ENCODE measurements at places on chromosomes 6 and 20.
A peak's percentile ranks its signal among the peaks of the same experiment; 100 is the strongest.

DNA sequence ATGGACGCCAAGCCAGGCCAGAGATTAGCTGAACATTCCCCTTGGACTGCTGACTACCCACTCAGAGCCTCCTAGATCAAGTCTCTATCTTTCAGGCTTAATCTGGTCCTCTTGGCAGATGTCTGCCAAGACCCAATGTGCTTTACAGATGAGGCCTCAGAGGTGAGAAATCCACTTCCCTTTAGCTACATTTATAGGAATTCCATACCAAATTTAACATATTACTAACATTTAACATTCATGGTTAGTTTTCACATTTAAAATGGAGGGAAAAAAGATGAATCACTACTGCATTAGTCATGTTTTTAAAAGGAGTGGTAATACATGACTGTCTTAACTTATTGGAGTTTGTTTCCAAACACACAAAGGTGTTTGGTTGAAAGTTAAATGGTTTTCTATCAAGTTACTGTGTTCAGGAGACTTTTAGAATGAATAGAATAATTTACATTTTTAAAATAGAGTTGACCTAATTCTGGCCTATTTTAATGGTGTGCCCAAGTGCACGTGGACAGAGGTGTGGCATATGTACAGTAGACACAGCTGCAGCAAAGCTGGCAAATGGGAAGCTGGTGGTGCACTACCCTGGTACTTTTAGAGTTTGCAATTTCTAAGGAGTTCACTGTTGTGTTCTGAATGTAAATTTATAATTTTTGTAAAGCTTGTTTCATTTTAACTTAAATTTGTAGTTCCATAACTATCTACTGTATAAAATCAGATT, 41.9 kb upstream of the CALHM6 start:
- no peak for DNase-seq

DNA sequence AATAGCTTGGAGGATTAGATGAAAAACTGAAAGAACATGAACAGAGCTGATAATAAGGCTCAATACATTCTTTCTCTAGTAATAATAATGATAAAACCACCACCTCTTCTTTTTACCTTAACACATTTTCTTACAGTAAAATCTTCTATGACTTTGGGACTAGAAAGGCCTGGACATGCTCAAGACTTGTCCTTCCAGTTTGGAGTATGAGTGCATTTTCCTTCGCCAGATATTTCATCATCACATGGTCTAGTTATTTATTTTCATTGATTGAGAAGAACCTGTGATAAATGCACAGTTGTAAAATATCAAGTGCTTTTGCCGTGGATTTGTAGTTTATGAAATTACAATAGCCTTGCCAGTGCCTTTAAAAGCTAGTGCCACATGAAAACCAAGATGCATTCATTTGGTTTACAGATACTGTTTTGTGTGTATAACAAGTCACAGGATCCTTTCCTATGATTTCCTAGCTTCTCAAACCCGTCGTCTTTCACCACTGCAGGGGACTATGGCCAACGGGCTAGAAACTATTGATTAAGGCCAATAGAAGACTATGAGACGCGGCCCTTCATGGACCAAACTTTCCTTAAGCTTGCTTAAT, 200.2 kb upstream of the ZNF217 start:
- no peak for DNase-seq

GRCh38 chr6:127547215-127547614, 28.1 kb upstream of the MTCL3 start:
- DNase-seq = no peak

DNA sequence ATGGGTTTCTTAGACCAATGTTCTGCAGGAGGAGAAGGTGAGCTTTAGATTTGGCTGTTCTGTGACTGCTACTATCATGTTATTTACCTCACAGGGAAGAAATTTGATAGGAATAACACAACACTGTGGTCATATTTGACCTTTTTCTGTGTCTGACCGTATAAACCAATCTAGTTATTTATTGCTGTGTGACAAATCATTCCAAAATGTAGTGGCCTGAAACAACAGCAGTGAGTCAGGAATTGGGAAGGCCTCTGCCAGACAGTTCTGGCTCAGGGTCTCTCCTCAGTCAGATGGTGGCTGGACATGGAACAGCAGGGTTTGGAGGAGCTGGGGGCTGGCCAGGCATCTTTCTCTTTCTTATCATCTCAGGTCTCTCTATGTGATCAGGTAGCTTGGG, 33.0 kb downstream of the RIPOR2 start:
- DNase-seq = peak; percentile 59

DNA sequence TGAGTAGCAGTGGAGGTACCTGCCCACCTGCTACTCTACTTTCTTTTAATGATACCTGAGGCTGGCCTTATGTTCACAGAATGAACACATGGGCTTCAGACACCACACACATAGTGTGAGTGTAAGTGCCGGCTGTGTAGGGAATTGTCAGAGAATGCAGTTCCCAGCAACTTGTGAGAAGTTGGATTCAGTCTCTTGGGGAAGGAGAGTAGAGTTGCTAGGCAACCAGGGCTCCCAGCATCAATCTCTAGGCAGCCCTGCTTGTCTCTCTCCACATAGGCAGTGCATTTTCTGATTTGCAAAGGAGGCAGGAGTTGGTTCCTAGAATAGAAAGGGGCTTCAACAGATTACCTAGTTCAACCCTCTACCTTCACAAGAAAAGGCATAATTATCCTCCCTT, 74.1 kb downstream of the BFSP1 start:
- no peak for DNase-seq

- DNase-seq = no peak
These were observed 246.2 kb downstream of the PACRG start for GRCh38 chr6:162973980-162974379.

DNA sequence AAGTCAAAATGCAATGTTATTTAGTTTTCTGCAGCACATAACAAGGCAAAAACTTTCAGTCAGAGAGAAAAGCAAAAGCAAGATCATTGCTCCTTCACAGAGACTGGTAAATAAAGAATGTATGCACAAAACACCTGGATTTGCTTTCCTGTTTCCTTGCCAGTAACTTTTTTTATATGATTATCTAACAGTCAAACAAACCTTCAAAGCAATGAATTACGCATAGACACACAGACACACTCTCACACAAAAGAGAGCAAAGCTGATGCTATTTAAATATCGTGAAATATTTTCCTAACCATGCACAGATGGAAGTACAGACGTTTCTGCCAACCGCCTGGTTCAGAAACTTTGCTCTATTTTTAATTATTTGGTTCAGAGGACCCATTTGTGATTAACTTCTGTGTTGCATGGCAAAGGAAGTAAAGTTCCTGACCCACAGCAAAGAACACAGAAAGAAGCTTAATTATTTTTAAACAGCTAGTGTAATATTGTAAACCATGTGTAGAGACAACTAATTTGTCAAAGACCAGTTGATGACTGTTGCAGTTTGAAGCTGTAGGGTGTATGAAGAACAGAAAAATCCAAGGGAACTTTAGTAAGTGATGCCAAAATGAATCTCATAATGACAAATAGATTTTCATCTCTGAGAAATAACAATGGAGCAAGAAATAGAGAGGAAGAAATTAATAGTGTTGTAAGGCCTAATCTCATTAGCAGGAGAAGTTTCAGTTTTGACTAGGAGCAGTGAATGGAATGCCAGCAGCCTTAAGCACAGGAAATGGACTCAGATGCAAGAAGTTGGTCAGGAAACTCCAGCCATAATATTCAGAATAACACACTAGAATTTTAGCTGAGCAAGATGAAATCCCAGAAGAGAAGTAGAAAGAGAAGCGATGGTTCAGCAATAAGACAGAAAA, 24.1 kb downstream of the ATXN1 start:
- no peak for DNase-seq

DNA sequence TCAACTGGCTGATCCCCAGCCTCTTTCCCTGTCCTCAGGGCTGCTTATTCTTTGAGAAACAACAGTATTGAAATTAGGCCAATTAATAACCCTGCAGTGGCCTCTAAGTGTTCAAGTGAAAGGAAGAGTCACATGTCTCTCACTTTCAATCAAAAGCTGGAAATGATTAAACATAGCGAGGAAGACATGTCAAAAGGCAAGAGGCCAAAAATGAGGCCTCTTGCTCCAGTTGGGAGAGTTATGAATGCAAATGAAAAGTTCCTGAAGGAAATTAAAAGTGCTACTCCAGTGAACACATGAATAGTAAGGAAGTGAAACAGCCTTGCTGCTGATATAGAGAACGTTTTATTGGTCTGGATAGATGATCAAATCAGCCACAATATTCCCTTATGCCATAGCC, 131.5 kb downstream of the MACROD2 start:
- no peak for DNase-seq

DNA sequence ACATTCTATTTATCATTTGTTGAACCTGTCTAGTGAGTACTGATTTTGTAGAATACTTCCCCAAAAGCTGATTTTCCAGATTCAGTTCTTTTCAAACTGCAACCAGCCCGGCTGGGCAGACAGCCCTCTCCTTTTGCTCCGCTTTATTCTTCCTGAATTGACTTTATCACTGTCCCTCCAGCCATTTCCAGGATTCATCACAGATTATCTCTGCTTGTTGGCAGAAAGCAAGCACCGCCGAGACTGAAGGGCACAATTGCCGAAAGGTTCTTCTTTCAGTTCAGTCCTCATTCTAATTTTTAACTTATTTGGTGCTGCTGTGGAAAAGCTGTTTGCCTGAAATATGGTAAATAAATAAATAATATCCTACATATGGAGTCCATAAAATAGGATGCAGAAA, 369.1 kb upstream of the FLRT3 start:
- no peak for DNase-seq

GRCh38 chr20:25116739-25117458, 35.0 kb upstream of the VSX1 start:
- no peak for DNase-seq

DNA sequence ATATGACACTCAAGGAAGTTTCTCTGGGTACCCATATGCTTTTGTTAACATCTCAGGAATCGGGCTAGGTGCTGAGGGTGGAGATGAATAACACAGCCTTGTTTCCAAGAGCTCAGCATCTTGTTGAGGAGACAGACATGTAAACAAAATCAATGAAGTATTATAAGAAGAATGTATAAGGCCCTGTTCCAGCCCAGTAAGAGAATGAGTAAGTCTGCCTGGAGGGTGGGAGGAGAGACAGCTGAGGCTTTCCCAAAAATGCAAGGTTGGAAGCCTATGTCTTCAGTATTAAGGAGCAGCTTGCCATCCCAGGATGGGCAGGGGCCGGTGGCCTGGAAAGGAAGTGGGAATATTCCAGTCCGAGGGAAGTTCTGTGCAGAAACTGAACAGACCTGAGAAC, 615.3 kb upstream of the BTBD3 start:
- DNase-seq = peak; percentile 51

DNA sequence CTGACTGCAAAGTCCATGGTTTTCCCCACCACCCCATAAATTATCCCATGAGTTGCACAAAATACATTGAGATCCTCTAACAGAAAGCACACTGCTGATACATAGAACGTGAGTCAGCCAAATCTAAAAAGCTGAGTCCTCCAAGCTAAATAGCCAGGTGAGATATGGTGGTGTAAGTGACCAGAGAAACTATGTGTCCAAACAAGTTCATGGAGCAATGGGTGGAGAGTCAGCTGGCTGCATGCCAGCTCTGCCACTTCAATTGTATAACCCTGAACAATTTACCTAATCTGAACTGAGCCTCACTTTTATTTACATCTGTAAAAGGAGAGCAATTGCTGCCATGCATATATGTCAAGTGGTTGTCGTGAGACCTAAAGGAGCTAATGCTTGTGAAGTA, 9.7 kb downstream of the SNAP25 start:
- no peak for DNase-seq

GRCh38 chr20:31806564-31807355, 12.4 kb upstream of the MYLK2 start:
- no peak for DNase-seq

DNA sequence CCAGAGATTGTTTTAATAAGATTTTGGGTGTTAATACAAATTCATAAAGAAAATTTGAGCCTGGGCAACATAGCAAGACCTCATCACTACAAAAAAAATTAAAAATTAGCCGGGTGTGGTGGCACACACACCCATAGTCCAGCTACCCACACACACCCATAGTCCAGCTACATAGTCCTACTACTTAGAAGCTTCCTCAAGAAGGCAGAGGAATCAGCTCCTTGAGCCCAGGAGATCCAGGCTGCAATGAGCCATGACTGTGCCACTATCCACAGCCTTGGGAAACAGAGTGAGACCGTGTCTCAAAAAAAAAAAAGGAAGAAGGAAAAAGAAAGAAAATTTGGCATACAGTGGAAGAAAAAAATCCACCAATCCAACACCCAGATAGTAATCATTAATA, 16.8 kb downstream of the SEC63 start:
- DNase-seq = no peak

GRCh38 chr20:62765021-62765420, 31.3 kb upstream of the MRGBP start:
- no peak for DNase-seq

DNA sequence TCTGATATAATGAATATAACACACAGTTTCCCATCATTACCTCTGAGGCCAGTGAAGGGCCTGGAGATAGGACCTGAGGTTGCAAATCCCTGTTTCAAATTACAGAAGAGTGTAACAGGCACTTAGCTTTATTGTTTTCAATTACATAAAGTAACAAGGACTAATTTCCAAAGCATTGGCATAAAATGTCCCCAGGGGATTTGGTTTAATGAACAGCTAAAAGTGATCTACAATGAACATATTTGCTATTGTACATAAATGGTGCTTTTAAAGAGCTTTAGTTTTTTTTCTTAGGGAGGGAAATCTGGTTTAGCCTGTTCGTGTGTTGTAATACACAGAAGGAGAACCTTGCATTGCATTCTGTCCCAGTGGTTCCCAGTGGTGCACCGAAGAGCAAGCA, 54.4 kb downstream of the HMGN3 start:
- no peak for DNase-seq

- no peak for DNase-seq
These were observed 45.1 kb upstream of the FRMD1 start for GRCh38 chr6:168124158-168124557.

DNA sequence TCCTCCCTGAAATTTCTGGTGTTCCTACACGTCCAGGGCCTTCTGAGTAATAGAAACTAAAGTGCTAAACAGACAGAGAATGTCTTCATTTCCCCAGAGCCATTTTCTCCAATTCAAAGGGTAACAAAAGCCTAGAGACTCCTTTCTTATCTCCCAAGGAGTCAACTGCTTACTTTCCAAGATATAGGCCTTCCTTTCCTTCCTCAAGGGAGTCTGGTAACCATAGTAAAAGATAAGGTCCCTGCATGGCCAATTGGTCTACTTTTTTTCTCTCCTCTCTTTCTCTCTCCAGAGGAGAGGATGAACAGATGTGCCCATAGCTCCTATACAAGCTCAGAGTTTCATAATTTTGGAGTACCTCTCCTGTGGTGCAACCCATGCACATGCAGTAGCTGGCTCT, 185.7 kb downstream of the ASCC3 start:
- no peak for DNase-seq

GRCh38 chr6:41732591-41733359, 2.6 kb downstream of the TFEB start:
- no peak for DNase-seq

DNA sequence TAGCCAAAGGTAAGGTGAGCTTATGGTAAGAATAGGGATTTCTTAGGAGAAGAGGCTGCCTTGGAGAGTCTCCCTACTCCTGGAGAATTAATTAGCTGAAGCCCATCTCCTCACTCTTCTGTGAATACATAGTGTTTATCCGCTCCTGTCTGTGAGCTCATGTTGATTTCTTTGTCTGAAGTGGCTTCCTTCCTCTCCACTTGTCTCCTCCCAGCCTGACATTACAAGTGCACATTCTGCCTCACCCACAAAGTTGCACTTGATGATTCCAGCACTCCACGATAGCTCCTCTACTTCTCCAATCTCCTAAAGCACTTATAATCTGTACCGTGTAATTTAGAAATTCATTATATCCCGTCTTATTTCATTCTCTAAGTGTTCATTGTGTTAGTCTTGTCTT, 287.2 kb downstream of the QKI start:
- DNase-seq = no peak

- no peak for DNase-seq
These were observed 1.9 kb upstream of the ULBP1 start for GRCh38 chr6:149961728-149962425.
